ENCODE measurements at places on chromosomes 7 and 10.

- no peak for DNase-seq
- H3K27me3 ChIP-seq, result no peaks in the 10 kb centered on the region
- H3K4me1 ChIP-seq, result no peaks in the 10 kb centered on the region
- no peak overlapping the region for H3K4me3 ChIP-seq
Measured at GRCh38 chr10:124213899-124214510, 120.6 kb upstream of the CHST15 start.

- no peaks in the 10 kb centered on the region for H3K27me3 ChIP-seq
- no peak for DNase-seq
- H3K36me3 ChIP-seq, result no peaks in the 10 kb centered on the region
- H3K27ac ChIP-seq, result no peak overlapping the region
- no peak overlapping the region for H3K4me3 ChIP-seq
- no peaks in the 10 kb centered on the region for H3K4me1 ChIP-seq
Measured at GRCh38 chr7:29040579-29040925, 82.4 kb upstream of the TRIL start.

DNA sequence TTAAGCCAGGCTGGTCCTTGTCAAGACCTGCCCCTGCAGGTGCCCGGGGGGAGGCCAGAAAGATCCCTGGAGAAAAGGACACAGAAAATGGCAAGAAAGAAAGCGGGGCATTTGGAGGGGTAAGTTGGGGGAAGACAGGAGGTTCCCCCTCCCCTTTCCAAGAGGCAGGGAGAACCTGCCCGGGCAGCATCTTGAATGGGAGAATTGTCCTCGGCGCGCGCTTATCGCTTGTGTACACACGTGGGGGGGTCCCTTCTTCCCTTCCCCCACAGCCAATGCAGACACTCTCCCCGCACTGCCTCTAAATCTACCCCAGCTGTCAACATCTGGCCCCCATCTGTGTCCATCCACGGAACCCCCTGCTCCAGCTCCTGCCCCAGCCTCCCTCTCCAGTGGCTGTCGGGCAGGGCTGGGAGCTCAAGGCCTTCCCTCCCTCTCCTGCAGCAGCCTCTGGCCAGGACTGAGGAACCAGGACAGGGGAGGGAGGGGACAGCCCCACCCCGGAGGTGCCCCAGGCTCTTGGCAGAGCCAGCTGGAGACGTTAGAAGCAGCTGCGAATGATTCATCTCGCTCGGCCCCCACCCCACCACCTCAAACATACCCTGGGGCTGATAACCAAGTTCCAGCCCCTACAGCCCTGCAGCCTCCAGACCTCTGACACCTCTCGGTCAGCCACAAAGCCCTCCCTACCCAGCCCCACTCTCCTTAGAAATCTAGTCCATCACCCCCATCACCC lies 25.3 kb downstream of the EPHB4 start:
- H3K4me1 ChIP-seq, result no peaks in the 10 kb centered on the region
- no peak for DNase-seq
- H3K36me3 ChIP-seq, result no peaks in the 10 kb centered on the region
- H3K4me3 ChIP-seq, result no peak overlapping the region

DNA sequence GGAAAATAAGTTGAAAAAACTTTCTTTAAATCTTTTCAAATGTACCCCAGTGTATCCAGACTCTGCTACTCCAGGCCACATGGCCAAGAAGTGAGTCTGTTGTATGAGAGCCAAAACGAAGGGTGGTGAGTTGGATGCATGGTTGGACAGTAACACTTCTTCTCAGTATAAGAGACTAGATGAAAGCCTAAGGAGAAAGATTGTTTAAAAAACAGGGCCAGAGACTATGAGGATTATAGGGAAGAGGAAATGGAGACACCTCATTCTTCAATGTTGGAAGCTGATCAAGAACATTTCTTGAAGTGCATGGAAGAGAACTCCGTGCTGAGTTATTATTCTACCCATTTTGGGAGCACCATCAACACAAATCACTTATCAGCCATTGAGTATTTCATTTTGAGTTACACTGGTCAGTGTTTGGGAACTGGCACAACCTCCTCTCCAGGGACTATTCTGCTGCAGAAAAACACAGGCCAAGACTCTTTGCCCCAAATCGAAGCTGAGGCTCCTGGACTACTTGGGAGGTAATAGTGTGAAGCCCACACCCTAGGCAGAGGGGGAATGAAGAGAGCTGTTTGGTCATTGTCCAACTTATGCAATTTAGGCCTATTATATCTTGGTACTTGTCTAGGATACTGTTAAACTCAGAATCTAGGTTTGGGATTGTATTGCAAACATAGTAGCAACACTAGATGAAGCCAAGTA lies 123.0 kb upstream of the SEC61G start:
- no peaks in the 10 kb centered on the region for H3K27me3 ChIP-seq
- DNase-seq, result no peak
- H3K36me3 ChIP-seq, result no peaks in the 10 kb centered on the region
- no peak overlapping the region for H3K4me3 ChIP-seq
- H3K4me1 ChIP-seq, result no peaks in the 10 kb centered on the region

- no peaks in the 10 kb centered on the region for H3K36me3 ChIP-seq
- H3K4me1 ChIP-seq, result peaks cover 16% of the 10 kb centered on the region
- peak; percentile 92 for DNase-seq
- peak within 1 kb of the TSS; percentile 86 for H3K4me3 ChIP-seq
Measured at GRCh38 chr10:5977471-5978229, at the start of gene IL15RA. TSS of gene IL15RA (minus strand) at chr10:5977543. CDS start at chr10:5977492, 51 bp downstream.

- H3K4me3 ChIP-seq, result no peak overlapping the region
- no peak for DNase-seq
- no peaks in the 10 kb centered on the region for H3K27me3 ChIP-seq
- H3K27ac ChIP-seq, result no peak overlapping the region
- no peaks in the 10 kb centered on the region for H3K36me3 ChIP-seq
Measured at GRCh38 chr7:116577320-116577871, 52.6 kb downstream of the CAV1 start.

- no peak overlapping the region for H3K27ac ChIP-seq
- no peak overlapping the region for H3K4me3 ChIP-seq
- no peaks in the 10 kb centered on the region for H3K4me1 ChIP-seq
- no peaks in the 10 kb centered on the region for H3K27me3 ChIP-seq
- DNase-seq, result no peak
Measured at GRCh38 chr10:83881661-83882060, 257.6 kb upstream of the GHITM start.

GRCh38 chr7:36165059-36165458 lies 12.0 kb downstream of the EEPD1 start:
- no peaks in the 10 kb centered on the region for H3K27me3 ChIP-seq
- no peaks in the 10 kb centered on the region for H3K36me3 ChIP-seq
- H3K4me1 ChIP-seq, result no peaks in the 10 kb centered on the region
- no peak for DNase-seq

GRCh38 chr7:18756378-18757050 lies 261.0 kb downstream of the HDAC9 start:
- H3K27ac ChIP-seq, result no peak overlapping the region
- no peaks in the 10 kb centered on the region for H3K36me3 ChIP-seq
- H3K4me1 ChIP-seq, result no peaks in the 10 kb centered on the region

All from CD8-positive, alpha-beta memory T cell (primary cell).